ENCODE measurements at places on chromosomes 6 and 20. TPM values are rescaled to one million over a fixed set of nuclear protein-coding genes. Genes with fewer than 3 reads are reported as not detected.

The CALHM4 gene
- not detected for total RNA-seq

The MED23 gene
- 38.8 TPM for total RNA-seq

The ARHGAP40 gene
- total RNA-seq = not detected

The FAM209B gene
- not detected for total RNA-seq

The OPRM1 gene
- not detected for total RNA-seq

The MEP1A gene
- not detected for total RNA-seq

DNA sequence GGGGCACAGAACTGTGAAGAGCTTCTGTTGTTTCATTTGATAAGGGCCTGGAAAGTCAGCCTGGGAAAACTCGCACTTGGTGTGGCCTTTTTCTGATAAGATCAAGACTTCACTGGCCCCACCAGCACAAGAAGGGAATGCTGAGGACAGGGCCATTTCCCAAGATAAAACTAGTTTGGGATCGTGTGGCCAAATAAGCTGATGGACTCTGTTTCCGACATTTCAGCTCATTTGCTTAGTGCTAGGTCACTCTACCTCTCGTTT is 116.0 kb downstream of the CLIC5 start:
- DNase-seq = no peak
- peaks cover 3% of the 10 kb centered on the region for H3K27me3 ChIP-seq
- H3K4me3 ChIP-seq = no peak overlapping the region
- H3K4me1 ChIP-seq = peaks cover 10% of the 10 kb centered on the region
- no peak overlapping the region for H3K27ac ChIP-seq

DNA sequence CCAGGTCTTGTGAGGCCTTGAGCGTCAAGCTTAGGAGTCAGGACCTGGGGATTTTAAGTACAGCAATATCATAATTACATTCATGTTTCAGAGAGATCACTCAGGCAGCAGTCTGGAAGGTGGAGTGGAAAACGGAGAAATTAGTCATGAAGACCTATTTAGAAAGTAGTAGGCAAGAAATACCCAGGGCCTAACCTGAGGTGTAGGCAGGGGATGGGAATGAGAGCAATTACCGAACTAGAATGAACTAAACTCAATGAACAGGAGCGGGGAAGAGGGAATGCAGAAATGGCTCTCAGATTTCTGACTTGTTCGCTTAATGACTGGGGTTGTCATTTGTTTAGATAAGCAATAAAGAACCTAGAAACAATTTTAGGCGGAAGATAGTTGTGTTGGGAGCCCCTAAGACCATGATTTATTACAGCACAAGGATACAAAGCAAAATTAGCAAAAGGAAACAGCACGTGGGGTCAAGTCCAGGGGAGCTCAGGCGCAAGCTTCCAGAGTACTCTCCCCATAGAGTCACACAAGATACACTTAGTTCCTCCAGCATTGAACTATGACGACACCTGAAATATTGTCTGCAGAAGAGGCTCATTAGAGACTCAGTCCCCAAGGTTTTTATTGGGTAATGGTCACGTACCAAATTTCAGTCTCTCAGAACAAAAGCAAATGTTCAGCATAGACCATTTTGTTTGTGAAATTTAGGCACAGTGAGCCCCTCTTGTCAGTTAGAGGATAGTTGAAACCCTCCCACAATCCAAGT is 178.8 kb upstream of the AKAP12 start:
- H3K27me3 ChIP-seq = peaks cover 4% of the 10 kb centered on the region
- DNase-seq = no peak
- H3K4me1 ChIP-seq = peaks cover 23% of the 10 kb centered on the region
- no peak overlapping the region for H3K4me3 ChIP-seq
- H3K36me3 ChIP-seq = no peaks in the 10 kb centered on the region

- no peak overlapping the region for H3K4me3 ChIP-seq
- DNase-seq = no peak
- H3K27ac ChIP-seq = no peak overlapping the region
- no peaks in the 10 kb centered on the region for H3K36me3 ChIP-seq
Observed at GRCh38 chr6:129188795-129189194, 305.9 kb downstream of the LAMA2 start.

DNA sequence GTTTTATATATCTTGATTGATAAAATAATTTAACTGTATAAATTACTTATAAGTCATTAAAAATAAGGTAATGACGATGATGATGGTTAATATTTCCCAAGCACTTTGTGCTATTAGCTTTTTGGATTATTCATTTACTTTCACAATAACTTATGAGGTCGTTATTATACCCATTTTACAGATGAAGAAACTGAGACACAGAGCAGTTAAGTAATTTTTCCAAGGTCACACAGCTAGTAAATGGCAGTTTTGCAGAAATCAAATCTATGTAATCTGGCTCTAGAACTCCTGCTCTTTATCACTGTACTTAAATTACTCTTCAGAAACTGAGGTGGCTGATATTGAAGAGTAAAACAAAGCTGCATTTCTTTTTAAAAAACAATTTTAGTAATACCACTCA is 18.2 kb downstream of the NOL7 start:
- no peak for DNase-seq
- H3K36me3 ChIP-seq = no peaks in the 10 kb centered on the region
- no peak overlapping the region for H3K27ac ChIP-seq
- no peaks in the 10 kb centered on the region for H3K4me1 ChIP-seq

DNA sequence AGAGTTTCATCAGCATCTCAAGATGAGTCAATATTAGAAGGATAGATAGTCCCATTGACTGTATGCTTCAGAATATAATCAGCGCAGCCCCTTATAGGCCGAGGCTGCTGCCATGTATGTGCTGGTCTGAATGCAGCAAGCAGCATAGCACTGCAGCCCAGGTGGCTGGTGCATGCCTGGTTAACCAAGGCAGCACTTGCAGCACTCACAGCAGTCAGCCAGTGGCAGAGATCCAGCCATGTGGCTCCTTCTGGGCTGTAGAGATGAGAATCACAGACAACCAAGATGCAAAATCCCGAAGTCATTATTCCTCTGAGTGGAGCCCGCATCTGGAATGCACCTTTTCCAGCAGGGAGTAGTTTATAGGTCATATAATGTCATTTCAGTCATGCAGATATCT is 251.9 kb downstream of the UST start:
- no peak overlapping the region for H3K27ac ChIP-seq
- no peaks in the 10 kb centered on the region for H3K27me3 ChIP-seq

GRCh38 chr20:15162079-15162647 is 824.8 kb upstream of the FLRT3 start:
- no peak overlapping the region for H3K27ac ChIP-seq
- peaks cover 4% of the 10 kb centered on the region for H3K4me1 ChIP-seq
- no peak for DNase-seq
- no peak overlapping the region for H3K4me3 ChIP-seq
- H3K36me3 ChIP-seq = no peaks in the 10 kb centered on the region
- H3K27me3 ChIP-seq = no peaks in the 10 kb centered on the region

DNA sequence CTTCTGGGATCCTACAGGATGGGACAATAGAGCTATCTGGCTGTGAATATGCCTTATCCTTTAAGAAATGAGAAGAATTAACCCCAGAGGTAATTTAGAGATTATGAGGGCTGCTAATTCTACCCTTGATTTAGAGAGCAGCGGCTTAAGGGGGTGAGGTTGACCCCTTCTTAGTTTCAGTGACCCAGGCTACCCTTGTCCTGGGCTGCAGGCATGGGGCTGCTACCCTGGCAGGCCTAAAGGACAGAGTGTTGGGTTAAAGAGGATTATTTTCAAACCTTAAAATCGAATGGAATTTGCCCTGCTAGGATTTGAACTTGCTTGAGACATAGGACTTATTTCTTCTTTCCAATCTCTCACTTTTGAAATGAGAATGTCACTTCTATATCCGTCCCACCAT is 1343.4 kb downstream of the HACE1 start:
- H3K4me1 ChIP-seq = no peaks in the 10 kb centered on the region
- H3K27me3 ChIP-seq = no peaks in the 10 kb centered on the region
- no peak for DNase-seq
- H3K4me3 ChIP-seq = no peak overlapping the region
- no peak overlapping the region for H3K27ac ChIP-seq

DNA sequence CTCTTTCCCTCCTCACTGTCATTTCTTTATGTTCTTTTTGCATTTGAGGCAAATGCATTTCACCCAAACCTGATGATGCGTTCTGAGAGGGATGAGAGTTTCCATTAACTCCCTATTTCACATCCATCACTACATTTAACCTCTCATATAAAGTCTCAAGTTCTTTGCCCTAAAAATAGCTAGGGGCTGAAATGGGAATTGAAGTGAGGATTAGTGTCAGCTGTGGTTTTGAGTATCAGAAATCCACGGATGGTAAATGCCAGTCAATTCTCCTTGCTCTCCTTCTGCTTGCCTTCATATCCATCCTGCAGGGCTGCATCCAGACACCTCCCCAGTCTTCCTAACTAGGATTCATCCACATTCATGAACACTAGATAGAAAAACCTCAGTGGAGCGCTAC is 10.0 kb upstream of the DTNBP1 start:
- no peak overlapping the region for H3K4me3 ChIP-seq
- peaks cover 36% of the 10 kb centered on the region for H3K4me1 ChIP-seq
- no peak overlapping the region for H3K27ac ChIP-seq
- H3K36me3 ChIP-seq = no peaks in the 10 kb centered on the region

- no peak overlapping the region for H3K27ac ChIP-seq
- no peak for DNase-seq
- no peaks in the 10 kb centered on the region for H3K27me3 ChIP-seq
- H3K4me3 ChIP-seq = no peak overlapping the region
- no peaks in the 10 kb centered on the region for H3K36me3 ChIP-seq
Observed at GRCh38 chr20:55159230-55159629, 683.8 kb downstream of the DOK5 start.

All from glutamatergic neuron (in vitro differentiated cells).